ENCODE measurements at places on chromosomes 7 and 10.

DNA sequence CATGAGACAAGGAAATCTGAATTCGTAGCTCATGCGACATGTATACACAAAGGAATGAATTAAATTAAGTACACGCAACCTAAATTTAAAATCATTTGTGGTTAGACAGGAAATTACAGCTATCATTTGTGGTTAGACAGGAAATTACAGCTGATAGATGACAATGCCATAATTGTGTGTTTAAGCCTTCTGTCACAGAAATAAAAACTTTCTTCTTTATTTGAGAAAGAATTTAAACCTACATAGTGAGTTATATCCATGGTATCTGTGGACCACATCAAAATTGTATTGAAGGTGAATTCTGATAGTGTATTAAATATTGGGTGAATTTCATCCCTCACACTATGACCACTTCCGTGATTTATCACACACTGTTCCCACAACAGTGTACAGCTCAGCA lies 362.9 kb downstream of the MAGI2 start:
- no peak for DNase-seq

DNA sequence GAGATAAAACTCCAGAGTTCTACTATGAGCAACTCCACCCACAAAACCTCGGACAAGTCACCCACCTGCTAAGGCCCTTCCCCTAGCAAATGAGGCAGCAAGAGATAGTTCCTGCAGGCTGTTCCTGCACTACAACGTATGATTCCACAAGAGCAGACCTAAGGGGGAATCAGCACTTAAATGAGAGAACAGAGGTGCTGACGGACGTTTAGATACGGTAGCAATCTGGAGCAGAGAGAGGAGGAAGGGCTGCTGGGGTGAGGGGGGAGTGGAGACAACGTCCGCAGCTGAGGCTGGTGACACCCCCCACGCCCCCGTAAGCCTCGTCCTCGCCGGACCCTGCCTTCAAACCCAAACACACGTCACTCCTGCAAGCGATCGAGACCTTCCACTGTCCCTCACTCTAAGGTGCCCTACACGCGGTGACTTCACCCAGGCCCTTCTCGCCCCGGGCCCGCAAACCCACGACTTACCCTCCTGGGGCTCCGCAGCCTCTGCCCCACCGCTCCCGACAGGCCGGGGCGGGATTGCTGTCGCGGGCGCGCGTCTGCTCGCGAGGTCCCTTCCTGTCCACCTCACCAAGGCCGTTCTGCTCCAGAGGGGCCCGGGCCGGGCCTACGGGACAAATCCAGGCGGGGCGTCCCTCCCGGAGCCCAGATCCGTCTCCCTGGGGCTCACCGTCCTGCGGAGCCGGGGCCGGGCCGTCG lies 635 bp downstream of the ZNF12 start:
- no peak for DNase-seq

DNA sequence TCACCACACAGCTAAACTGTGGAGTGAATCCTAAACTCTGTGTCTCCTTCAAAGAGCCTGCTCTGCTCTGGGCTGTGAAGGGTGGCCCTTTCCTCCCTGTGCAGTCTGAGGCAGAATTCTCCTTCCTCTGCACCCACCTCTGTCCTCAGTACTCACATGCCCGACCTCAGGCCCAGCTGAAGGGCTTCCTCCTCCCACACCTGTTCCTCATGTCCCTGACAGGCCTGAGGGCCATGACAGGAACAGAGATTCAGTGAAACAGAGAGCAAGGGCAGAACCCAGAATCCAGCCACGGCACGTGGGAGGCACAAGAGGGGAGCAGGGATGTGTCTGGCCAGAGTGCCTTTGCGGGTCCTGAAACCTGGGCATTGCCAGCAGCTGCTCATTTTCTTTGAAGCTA lies 13.9 kb downstream of the CREB3L2 start:
- DNase-seq, result no peak

DNA sequence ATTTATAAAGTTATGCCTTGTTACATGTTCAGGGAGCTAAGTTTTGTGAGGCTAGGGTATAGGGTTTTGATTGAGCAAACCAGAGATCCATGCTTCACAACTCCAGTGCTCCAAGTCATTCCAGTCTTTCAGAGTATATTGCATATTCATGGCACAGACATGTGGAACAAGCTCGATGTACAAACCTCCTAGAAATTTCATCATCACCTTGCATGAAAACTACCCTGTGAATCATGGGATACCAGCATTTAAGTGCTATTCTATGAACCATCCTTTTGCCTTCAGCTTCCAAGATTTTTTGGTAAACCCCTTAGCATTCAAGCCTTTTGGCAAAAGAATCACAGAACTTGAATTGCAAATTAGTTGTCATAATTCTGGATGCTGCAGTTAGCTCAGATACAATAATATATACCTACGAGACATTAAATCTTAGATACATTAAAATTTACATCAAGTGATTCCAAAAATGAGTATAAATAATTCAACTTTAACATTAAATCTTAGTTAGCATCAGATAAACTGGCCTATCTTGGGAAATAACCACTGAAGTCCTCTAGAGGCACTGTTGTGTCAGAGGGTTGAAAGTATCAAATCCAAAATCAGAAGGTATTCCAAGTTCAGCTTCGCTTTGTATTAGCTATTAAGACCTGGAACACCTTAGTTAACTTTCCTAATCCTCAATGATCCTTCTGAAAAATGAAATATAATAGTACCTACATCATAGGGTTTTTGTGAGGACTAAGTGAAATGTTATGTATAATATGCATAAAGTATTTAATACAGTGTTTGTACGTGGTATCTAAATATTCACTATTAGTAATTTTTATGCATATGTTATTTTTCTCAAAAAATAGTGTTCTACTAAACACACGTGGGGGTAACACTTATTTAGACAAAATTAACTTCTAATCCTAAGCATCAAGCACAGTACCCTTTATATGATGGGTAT lies 55.5 kb upstream of the CABCOCO1 start:
- DNase-seq, result no peak

DNA sequence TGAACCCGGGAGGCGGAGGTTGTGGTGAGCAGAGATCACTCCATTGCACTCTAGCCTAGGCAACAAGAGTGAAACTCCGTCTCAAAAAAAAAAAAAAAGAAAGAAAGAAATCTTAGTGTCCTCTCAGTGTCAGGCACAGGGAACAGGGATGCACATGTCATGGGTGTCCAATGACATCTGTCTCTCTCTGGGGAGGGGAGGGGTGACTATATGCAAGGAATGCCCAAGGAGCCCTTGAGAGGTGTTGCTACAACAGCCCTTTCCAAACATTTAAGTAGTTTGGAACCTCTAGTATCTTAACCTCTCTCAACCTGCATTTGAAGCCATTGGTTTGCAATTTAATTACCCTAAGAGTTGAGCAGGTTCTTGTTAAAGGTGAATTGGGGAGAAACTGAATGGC lies 28.9 kb downstream of the PDLIM1 start:
- DNase-seq, result no peak

GRCh38 chr10:30834651-30835050 lies 197.0 kb downstream of the ZNF438 start:
- no peak for DNase-seq

GRCh38 chr7:112556633-112557032 lies 75.8 kb downstream of the LSMEM1 start:
- no peak for DNase-seq

GRCh38 chr7:155945670-155946325 lies 133.5 kb upstream of the SHH start:
- DNase-seq, result no peak

All from stimulated activated CD8-positive, alpha-beta memory T cell treated with anti-CD3 and anti-CD28 coated beads, Interleukin-7, amount 100 ng/mL, for 1 hour (primary cell).